ENCODE measurements at places on chromosomes 7 and 10.
A peak's percentile ranks its signal among the peaks of the same experiment; 100 is the strongest.

DNA sequence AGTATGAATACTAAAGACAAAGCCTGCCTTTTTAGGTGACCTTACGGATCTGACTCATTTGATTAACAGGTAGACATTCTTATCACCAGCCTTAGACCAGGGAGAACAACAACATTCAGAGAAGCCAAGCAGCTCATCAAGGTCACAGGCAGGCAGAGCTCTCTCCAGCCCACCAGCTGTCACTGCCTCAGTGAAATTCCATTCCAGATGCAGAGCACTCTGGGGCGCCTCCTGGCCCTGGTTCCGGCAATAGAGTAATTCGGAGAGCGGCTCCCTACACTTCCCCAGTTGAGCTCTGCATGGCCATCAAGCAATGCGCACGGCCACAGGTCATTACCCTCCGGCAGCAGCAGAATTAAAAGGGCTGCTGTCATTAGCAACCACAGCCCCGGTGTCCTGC lies 164.7 kb downstream of the TCERG1L start:
- no peak for DNase-seq

- DNase-seq: no peak
Measured at GRCh38 chr10:129728905-129729795, 234.9 kb downstream of the EBF3 start.

DNA sequence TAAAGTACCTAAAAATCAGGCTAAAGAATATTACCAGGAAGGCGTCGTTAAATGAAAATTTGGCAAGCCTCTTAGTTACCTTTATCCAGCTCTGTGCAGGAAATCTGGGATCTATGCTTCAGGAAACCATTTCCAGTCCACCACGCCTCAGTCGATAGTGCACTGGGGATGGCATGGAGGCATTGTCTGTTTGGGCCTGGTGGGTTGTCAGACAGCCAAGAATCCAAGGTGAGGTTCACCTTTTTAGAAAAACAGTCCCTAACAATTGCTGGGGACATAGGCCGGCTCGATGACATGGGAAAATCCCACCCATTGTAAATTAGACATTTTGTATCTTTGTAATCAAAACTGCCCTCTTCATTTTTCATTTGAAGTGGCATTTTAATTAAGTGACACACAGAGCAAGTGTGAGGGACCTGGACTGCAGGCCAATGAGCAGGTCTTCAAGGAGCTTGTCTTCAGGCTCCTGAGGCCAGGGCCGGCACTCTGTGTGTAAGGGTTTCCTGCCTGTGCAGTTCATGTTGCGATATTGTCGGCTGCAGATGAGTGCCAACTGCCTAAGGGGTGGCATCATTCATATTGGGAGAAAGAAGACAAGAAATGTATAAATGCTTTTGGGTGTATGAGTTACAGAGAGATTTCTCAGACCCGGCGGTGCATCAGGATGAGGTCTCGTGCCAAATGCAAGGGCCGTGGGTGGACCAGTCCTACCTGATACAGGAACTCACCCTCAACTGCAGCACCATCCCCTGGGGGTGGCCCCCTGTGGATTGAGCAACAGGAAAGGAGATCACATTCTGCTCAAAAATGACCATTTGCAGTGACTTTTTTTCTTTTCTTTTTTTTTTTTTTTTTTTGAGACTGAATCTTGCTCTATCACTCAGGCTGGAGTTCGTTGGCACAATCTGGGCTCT lies 80.8 kb downstream of the PTPRE start:
- DNase-seq: no peak

DNA sequence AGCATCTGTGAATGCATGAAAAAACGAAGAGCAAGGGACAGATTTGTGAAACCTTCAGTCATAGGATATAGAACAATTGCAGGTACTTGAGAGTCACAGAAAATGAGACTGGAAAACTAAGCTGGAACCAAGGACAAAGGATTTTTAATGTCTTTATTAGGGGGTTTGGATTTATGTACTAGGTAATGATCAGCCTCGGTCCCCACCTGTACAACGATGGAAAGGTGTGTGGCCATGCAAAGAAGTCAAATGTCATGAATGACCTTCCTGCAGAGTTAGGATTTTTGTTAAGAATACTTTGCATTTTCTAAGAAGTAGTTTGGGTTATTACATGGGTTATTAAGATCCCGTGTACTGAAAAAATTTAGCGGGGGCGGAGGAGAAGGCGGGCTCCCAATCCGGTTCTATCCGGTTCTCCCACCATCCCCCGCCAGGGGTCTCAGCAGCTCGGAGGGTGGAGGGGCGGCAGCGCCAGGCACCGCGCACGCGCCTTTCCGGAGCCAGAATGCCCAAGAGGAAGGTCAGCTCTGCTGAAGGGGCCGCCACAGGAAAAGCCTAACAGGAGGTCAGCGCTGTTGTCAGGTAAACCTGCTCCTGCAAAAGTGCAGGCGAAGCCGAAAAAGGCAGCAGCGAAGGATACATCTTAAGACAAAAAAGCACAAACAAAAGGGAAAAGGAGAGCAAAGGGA lies 327.5 kb upstream of the PLXDC2 start:
- no peak for DNase-seq

GRCh38 chr10:77936697-77937567 lies 10.4 kb upstream of the DLG5 start:
- DNase-seq: no peak

DNA sequence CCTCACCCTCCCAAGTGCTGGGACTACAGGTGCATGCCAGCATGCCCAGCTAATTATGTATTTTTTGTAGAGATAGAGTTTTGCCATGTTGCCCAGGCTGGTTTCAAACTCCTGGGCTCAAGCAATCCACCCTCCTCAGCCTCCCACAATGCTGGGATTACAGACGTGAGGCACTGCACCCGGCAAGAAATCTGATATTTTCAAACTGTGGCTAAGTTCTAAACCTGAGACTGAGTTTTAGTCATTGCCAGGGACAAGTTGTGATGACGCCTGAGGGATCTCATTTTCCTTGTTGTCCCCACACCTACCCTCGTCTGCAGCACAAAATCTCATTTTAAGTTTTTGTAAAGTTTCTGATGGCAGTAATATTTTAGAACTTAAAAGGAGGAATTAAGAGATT lies 9.8 kb downstream of the AUTS2 start:
- no peak for DNase-seq

- DNase-seq: peak; percentile 6
Measured at GRCh38 chr10:31808258-31809218, 120.1 kb downstream of the ARHGAP12 start.

- peak; percentile 45 for DNase-seq
Measured at GRCh38 chr7:70618020-70618551, 513.9 kb upstream of the GALNT17 start.

DNA sequence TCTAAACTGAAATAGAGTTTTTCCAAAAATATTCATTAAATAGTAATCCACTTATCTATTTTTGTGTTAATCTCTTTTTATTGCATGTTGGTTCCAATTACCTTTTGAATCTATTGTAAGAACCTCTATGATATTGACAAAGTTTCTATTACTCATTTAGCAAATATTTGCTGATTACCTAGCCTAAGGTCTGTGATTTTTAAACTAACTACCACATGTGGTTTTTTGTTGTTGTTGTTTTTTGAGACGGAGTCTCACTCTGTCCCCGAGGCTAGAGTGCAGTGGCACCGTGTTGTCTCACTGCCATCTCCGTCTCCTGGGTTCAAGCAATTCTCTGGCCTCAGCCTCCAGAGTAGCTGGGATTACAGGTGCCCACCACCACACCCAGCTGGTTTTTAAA lies 2.0 kb upstream of the ASB13 start:
- DNase-seq: no peak

GRCh38 chr10:74088722-74089121 lies 61.9 kb downstream of the AP3M1 start:
- no peak for DNase-seq

DNA sequence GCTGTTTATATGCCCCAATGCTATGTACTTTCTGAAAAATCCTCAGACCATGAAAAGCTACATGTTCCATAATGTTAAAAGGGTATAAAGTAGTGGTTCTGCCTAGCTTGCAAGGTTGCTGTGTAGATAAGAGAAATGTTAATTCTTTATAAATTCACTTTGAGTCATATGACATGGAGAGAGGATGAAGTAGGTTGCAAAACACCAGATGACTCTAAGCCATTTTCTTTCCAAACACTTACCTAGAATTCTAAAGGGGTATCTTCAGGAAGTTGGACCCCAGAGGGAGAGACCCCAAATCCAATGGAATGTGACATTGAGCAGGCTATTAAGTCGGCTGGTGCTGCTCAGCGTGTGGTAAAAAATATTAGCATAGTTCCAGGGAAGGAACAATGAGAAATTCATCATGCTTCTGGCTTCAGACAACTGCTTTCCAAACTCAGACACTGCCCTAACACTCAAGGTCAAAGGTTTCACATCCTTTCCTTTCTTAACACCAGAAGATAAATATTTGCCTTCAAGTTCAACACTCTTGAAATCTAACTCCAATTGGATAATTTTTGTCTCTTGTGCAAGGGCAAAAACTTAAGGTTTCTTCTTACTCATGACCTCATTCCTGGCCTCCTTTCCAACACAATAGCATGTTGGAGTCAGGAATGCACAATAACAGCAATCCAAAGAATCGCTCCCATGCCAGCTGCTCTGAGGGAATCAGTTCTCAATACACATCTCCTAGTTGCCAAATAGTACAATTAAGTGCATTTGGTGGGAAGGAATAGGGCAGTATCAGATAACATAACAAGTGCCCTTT lies 100.7 kb upstream of the AFAP1L2 start:
- DNase-seq: no peak

DNA sequence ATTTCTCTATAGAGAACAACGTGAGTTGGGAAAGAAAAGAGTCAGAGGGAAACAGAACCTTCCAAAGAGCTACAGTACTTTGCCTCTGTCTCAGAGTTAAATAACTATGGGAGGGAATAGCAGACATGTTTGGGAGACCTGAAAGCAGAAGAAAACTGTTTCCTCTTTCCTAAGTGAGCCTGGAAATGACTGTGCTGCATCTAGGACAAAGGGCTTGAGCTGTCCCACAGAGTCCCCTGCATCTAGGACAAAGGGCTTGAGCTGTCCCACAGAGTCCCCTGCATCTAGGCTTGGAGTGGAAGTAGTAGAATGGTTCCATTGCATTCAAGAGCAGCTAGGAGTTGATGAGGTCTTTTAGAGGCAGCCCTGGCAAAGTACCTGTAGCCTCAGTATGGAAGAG lies 149.7 kb downstream of the DKK1 start:
- DNase-seq: no peak

GRCh38 chr10:51964630-51965029 lies 265.2 kb upstream of the CSTF2T start:
- DNase-seq: no peak

DNA sequence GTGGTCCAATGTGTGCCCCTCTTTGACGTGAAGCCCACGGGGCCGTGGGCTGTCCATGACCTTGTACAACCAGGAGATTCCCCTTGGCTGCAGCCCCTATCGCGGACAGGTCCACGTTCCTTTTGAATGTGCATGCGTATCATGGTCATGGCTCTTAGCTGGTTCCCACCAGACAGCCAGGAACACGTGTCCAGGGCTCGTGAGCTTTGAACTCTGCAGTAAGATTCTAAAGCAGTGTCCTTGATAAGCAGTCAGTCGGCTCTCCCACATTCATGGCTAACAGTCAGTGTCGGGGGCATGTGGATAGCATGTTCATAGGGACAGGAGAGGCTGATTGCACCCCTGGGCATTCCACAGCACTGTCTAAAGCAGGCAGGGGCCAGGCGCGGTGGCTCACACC lies 75.9 kb upstream of the SH2B2 start:
- DNase-seq: no peak

- DNase-seq: no peak
Measured at GRCh38 chr7:76057103-76057812, 9.4 kb downstream of the MDH2 start.

DNA sequence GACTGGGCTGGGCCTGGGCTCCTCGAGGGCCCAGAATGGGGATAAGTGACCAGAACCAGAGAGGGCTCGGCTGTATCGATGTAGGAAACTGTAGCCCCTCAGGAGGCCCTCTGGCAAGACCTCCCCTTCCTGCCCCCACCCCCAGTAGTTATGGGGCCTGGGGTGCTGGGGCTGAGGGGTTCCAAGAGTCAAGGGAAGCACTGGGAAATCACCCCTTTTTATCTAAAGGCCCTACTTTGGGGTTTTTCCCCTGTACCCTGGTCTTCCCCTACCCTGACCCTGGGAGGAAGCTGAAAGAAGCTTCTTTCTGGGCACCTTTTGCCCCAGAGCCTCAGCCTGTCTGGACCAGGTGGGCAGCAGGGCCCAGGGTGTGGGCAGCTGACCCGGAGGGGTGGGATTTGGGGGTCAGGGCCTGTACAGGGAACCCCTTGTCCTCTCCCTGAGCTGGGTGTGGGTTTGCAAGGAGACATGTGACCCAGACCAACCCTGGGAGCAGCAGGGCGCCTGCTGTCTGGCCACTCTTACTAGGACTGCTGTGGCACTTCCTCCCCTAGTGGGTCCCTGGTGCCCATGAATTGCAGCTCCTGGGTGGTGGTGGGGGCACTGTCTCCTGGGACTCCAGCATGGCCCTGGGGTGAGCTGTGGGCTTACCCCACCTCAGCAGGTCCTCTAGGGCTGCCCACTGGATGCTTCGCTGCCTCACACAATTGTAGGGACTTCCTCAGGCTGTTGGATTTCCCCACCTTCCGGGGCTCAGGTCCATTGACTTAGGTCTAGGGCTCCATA lies 1.5 kb downstream of the IRF5 start:
- DNase-seq: no peak

- DNase-seq: no peak
Measured at GRCh38 chr10:129891806-129892205, 72.3 kb downstream of the EBF3 start.

GRCh38 chr10:119493155-119493554 lies 49.4 kb downstream of the RGS10 start:
- no peak for DNase-seq

DNA sequence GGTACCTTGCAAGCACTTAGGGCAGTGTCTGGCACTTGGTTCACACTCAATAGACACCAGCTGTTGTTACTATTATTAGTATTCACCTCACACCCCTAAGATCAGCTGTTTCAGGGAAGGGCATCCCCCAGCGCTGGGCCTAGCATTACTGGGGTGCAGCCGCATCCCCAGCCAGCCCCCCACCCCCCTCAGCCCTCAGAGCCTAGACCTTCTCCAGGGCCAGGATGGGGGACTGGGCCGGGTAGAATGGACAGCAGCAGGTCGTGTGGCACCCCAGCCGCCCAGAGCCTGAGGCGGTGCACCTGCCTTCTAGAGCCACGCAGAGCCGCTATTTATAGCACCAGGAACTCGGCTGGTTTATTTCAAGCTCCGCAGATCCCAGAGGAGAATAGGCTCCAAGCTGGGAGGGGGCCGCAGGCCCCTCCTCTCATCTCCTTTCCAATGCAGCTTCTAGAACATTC lies 60.5 kb downstream of the GTF2IRD1 start:
- DNase-seq: peak; percentile 55

Measured in NCI-H1092 (cell line).